Keratinocyte (primary cell): ENCODE measurements at places on chromosomes 6 and 20. TPM values are rescaled to one million over a fixed set of nuclear protein-coding genes. Genes with fewer than 3 reads are reported as not detected.

DNA sequence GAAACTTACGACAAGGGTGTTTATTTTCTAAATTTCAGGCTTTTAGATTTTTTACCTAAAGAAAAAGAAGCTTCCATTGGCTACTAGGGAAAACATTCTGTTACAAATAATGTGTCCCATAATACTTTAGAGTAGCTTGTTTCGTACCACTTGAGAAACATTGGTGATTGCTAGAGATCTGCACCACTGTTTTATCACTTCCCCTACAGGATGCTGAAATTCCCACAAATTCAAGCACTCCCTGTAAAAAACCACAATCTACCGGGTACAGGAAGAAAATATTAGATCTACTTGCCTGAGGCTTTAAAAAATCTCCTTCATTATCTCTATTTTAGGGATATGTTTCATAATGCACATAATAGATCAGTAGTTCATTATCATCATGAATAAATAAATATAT lies 29.9 kb downstream of the SEL1L2 start:
- no peaks in the 10 kb centered on the region for H3K27me3 ChIP-seq
- H3K4me1 ChIP-seq: no peaks in the 10 kb centered on the region
- no peak overlapping the region for H3K27ac ChIP-seq
- DNase-seq: no peak
- H3K4me3 ChIP-seq: no peak overlapping the region

DNA sequence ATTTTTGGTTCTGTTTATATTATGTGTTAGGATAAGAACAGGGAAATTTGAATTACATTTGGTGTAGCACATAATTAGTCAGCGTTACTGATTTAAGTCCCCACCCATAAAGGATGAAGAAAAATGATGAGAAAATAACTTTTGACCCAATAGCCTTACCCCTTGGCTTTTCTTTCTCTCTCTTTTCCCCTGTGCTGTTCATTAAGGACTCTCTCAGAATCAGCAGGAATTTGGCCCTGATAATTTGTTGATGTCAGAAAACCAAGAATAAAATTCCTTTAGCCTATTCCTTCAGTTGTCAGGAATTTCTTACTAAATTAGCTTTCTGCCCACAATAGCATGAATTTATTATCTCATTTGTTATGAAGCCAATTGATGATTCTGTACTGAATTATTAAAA lies 18.5 kb downstream of the PLCB1 start:
- no peaks in the 10 kb centered on the region for H3K36me3 ChIP-seq
- no peaks in the 10 kb centered on the region for H3K4me1 ChIP-seq
- no peaks in the 10 kb centered on the region for H3K27me3 ChIP-seq

GRCh38 chr6:14802514-14803160 lies 443.2 kb upstream of the JARID2 start:
- H3K27ac ChIP-seq: no peak overlapping the region
- H3K4me1 ChIP-seq: peaks cover 16% of the 10 kb centered on the region
- no peak overlapping the region for H3K4me3 ChIP-seq
- DNase-seq: no peak
- no peaks in the 10 kb centered on the region for H3K36me3 ChIP-seq

Gene PHACTR1
- polyA plus RNA-seq: 0.22 to 0.97 TPM (median 0.57 TPM) in 3 replicates

- no peak overlapping the region for H3K27ac ChIP-seq
- no peak overlapping the region for H3K4me3 ChIP-seq
- H3K4me1 ChIP-seq: peaks cover 31% of the 10 kb centered on the region
- no peak for DNase-seq
- H3K36me3 ChIP-seq: peaks cover 17% of the 10 kb centered on the region
These were observed 20.1 kb downstream of the NT5E start for GRCh38 chr6:85470023-85470410.
